ENCODE measurements at places on chromosomes 1 and 21.

DNA sequence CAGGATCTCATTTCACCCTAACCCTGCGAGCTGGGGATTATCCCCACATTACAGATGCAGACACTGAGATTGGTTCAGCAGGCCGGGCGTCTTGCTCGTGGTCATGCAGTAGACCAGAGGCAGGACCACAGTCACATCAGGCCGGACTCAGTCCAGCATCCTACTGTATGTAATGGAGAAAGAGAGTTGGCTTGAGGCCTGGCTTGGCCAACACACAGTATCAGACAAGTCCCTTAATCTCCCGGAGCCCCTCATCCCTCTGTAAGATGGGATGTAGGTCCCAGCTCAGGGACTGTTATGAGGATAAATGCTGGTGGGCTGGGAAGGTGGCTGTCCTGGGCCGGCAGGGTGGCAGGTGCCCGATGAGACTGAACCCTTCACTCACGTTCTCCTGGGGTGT lies 66.1 kb upstream of the ACTL8 start:
- no peak for DNase-seq

GRCh38 chr1:198564716-198565115 lies 24.2 kb upstream of the ATP6V1G3 start:
- DNase-seq, result no peak

GRCh38 chr1:29392036-29392435 lies 155.7 kb downstream of the PTPRU start:
- DNase-seq, result no peak

DNA sequence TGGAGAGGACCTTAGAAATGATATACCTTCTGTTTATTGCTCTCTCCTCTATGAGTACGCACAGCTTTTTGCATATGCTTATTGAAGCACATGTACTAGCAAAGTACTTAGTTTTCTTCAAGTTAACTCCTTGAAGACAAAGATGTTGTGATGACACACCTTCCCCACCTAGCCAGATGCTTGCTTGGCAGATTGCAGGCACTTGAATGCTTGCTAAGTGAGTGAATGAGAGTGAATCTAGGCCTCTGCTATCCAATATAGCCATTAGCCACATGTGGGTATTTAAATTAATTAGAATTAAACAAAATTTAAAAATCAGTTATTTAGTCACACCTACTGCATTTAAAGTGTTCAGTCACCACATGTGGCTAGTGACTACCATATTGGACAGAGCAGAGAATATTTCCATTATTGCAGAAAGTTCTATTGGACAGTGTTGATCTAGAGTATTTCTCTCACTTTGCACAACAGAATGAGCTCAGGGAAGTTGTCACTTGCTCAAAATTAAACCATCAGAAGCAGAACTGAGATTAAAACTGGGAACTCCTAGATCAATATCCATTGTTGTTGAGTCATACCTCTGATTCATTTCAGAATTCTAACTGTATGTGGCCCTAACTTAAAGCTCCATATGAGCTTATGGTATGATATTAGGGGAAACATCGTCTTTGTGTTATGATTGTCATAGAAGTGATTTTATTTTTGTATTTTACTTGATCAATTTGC lies 8.6 kb upstream of the EEIG2 start:
- no peak for DNase-seq

DNA sequence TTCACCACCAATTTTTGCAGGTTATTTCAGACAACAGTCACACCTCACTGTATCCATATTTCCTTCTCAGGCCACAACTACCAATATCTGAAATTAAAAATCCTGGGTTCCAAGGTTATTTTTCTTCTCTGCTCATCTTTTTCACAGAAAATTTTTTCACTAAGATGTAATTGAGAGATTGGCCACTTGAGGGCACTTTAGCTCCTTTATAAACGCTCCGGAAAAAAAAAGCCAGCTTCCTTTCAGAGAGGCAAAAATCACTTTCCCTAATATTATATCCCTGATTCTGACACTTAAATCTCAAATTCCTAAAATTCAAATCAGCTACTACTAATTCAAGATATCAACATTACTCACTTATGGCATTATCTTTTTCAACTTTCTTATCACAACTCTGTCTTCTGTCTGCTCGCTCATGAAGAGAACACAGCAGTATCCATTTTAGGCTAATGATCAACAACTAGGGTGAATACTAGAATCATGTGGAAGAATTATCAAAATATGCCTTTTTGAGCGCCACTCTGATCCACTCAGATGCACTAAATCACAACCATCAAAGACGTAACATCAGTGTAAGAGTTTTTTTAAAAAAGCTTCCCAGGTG lies 101.4 kb upstream of the RGS1 start:
- DNase-seq, result peak; percentile 20

DNA sequence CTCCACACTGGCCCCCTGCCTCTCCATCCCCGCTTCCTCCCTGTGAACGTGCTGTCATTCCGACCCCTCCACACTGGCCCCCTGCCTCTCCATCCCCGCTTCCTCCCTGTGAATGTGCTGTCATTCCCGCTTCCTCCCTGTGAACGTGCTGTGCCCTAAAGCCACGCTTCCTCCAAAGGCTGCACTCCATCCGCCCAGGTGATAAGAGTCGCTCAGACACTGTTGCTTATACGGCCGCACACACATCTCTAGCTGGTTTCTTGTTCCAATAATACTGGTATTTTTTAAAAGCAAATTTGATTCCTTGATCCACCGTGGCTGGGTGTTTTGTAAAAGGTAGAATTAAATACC lies 39.3 kb upstream of the TSPEAR start:
- no peak for DNase-seq

GRCh38 chr1:8374812-8375211 lies 56.9 kb downstream of the SLC45A1 start:
- no peak for DNase-seq

DNA sequence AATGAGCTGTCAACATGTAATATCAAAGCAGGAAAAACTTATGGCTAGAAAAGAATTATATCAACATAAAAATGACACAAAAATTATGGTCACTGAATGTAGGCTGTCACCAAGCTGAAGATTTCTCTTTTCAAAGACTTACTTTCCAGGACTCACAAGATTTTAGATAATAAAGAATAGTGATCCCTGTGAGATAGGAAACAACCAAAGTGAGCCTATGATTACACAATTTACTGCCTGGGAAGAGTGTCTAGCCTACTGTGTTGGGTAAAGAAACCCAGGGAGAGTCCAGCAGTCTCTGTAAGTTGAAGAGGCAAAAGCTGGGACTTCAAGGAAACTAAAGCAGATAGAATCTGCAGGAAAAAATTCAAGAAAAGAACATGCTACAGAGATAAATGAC lies 20.2 kb upstream of the RGS1 start:
- DNase-seq, result no peak

DNA sequence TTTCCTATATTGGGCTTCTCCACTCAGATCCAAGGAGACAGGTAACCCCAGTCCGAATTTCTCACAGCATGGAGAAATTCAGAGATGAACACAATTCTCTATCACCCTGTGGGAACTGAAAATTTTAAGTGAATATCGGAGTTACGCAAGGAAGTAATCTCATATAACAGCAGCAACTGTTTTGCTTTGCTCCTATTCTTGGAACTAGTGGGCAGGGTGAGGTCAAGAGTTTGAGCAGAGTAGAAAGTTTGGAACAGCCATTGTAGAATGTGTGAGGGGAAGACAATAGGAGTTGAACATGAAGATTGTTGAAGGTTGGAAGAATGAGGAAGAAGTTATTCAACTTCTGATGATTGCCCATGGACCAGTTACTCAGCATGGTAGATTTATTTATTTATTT lies 24.3 kb upstream of the SLC35D1 start:
- DNase-seq, result no peak

DNA sequence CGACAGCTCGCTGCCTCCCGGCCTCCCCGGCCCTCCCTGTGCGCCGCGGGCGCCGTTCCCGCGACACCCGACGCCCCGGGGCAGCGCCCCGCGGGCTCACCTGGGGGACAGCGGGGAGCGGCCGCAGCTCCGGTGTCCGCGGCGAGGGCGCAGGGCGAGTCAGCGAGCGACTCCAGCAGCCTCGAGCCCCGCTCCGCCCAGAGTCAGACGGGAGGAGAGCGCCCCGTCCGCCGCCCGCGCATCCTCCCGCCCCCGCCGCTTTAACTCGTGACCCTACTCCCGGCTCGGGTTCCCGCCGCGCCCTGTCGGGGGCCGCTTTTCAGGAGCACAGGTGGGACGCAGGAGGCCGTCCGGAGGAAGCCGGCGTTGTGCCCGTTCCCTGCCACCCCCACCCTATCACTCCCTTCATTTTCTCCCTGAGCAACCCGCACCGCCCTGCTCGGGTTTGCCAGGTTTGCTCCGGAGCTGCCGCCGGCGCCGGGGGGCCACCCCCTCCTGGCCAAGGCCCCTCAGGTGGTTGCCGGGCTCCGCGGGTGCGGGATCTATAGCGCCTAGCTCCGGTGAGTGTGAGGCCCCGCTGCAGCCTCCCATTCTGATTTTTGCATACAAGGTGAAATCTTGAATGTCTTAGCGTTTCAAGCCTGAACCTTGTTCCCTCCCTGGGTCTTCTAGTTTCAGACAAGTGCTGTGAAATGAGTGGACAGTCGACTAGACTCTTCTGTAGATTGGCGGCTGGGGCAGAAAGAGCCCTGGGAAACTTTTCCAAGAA lies at the start of gene MCOLN3:
Gene MCOLN3 (minus strand): TSS at position 205 of the 769 bp plus-strand sequence. CDS start 3,140 bp downstream, outside the sequence.
- DNase-seq, result no peak

DNA sequence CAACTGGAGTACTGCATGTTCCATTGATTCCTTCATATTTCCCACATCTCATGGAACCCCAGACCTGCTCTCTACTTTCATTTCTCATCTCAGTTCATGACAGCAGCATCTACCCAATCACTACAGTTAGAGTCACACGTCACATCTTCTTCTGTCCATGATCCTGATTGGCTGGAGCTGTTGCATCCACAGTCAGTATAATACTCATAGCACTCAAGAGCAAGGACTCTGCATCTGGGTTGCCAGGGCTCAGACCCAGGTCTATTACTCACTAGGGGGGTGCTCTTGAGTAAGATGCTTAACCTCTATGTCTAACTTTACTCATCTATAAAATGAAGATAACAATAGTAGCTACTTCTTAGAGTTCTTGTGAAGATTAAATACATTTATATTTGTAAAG lies 4.4 kb upstream of the XPR1 start:
- DNase-seq, result no peak

GRCh38 chr1:150808121-150808520 lies at the start of gene CTSK:
Gene CTSK, minus strand, starts transcription at chr1:150808260. Its CDS starts 1,455 bp downstream, at chr1:150806805.
- DNase-seq, result peak; percentile 24

DNA sequence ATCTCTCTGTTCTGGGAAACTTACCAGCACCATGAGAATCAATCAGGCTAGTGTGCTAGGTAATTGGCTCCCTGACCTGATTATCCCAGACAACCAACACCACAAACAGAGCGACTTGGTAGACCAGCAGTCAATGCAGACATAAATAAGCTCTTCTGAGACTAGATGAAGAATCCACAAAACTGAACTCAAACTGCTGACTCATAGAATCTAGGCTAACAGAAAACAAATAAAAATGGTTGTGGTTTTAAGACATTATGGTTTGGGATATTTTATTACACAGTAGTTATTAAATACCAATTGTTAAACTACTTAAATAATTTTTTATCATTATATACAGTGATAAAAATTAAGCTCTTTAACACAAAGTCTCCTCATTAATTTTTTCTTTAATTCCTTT lies 535.7 kb downstream of the COL11A1 start:
- no peak for DNase-seq

GRCh38 chr1:9424261-9424660 lies 115.0 kb upstream of the SLC25A33 start:
- DNase-seq, result no peak

DNA sequence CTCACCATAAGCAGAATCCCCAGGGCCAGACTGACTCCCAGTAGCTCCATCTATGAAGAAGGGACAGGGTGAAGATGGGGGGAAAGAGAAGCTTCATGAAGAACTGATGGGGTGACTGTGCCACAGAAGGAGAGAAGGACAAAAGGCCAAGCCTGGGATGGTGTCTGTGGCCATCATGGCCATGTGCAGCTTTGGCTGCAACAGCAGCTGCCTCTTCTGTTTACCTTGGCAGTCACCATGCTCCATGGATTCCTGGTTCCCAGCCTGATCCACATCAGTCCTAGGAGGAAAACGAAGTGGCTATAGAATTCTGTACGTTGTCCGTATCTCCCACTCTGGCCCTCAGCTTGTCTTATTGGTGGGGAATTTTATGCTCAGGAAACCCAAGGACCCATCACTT lies 12.0 kb downstream of the SEMA6C start:
- no peak for DNase-seq

GRCh38 chr1:195097316-195097715 lies 1510.9 kb downstream of the KCNT2 start:
- no peak for DNase-seq

DNA sequence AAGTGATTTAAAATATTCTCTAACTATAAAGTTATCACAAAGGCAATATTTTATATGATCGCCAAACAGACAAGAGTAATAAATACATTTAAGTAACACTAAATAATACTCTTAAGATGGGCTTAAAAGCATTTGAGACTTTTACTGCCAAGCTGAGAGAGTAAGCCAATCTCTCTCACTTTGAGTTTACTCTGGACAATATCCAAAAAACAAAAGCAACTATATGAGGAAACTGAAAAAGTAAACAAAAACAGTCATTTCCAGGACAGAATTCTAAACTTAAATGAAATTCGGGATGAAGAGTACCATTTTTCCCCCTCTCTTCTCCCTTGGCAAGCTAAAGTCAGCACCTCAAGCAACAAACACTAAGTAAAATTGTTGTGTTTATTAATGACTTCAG lies 173.2 kb downstream of the COP1 start:
- DNase-seq, result no peak

- no peak for DNase-seq
These were observed 12.5 kb upstream of the KCNA3 start for GRCh38 chr1:110687250-110687649.

DNA sequence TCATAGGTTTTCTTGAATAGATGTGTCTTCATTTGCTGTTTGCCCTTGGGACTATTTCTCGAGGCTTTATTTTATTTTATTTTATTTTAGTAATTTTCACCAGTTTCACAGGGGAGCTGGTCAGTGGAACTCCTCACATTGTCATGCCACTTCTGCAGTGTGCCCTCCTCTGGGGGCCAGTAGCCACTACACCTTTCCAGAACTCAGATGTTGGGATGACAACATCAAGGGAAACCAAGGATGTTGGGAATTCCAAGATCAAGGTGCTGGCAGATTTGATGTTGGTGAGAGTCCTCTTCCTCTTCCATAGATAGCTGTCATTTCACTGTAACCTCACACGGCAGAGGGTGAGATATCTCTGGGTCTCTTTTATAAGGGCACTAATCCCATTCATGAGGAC lies 35.5 kb downstream of the SLC26A9 start:
- peak; percentile 16 for DNase-seq

Measured in Ammon's horn (tissue), 1 donor.